ENCODE measurements at places on chromosomes 4 and X. TPM values are rescaled to one million over a fixed set of nuclear protein-coding genes. Genes with fewer than 3 reads are reported as not detected.

Gene CCDC149
- 28.0 TPM for total RNA-seq

Gene ANXA10
- not detected for total RNA-seq

Gene NCAPG
- total RNA-seq: 21.6 TPM

Gene CFAP99
- not detected for total RNA-seq

Gene MFAP3L
- 16.7 TPM for total RNA-seq

Gene FGFBP1
- 0.71 TPM for total RNA-seq

Gene RAI2
- 3.8 TPM for total RNA-seq

Gene LIN54
- total RNA-seq: 30.0 TPM

Gene TMEM150C
- total RNA-seq: 24.6 TPM

Gene CFP
- total RNA-seq: 5.2 TPM

Gene SPANXD
- not detected for total RNA-seq

Gene RAB41
- total RNA-seq: not detected

Gene KCND1
- total RNA-seq: 3.6 TPM

Gene HCFC1
- total RNA-seq: 41.3 TPM

Gene RBM3
- 124 TPM for total RNA-seq

Gene XK
- total RNA-seq: 5.8 TPM

Gene UCP1
- total RNA-seq: 0.33 TPM

Measured in camera-type eye (tissue), 1 donor.